ENCODE measurements at places on chromosomes 1 and 21. TPM values are rescaled to one million over a fixed set of nuclear protein-coding genes. Genes with fewer than 3 reads are reported as not detected.

DNA sequence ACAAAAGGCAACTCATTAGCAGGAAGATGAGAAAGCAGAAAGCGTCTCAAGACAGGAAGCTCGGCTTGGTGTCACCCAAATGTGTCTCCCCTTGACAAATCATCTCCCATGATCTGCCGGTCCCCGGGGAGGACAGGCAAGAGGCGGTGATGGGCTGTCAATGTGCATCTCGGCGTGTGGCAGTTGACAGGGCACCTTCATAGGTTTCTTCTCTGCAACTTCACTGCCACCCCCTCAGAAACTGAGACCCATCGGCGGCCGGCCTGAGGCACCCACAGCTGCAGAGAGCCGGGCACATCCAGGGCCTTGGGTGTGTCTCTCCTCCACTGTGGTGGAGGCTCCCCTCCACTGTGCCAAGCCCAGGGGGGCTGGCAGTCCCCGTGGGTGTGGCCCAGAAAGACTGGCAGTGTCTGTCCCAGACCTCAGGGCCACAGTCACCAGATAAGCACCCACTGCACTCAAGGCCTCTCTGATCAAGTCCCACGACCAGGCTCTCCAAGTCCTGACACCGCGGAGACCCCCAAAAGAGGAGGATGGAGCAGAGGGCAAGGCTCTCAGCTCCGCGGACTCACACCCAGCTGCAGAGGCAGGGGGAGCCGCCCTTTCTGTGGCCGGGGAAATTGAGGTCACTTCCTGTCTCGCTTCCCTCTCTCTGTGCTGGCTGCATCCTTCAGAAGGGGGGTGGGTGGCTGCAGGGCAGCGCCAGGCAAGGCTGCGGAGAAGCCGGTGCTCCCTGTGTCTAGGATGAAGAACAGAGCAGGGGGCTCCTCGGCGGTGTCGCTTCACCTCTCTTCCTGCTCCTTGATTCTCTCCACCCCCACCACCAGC lies 39.6 kb upstream of the LBR start:
- no peak for DNase-seq

DNA sequence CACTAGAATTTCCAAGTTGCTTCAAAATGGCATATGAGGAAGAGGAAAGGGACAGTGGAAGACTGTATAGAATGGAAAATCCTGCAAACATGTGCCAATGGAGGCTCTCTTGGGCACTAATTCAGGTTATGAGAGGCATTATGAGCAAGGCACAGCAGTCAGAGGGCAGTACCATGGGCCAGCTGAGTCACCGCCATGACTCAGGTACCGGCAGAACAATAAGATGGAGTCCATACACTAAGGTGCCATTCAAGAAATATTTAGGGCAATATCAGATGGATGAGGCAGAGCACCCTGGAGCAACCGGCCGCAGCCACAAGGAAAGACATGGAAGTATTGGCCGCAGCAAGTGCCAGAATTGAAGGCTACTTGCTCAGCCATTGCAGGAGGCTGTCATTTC lies 25.6 kb upstream of the VAV3 start:
- no peak for DNase-seq

- no peak for DNase-seq
These were observed 44.4 kb downstream of the ATP2B4 start for GRCh38 chr1:203671047-203671446.

DNA sequence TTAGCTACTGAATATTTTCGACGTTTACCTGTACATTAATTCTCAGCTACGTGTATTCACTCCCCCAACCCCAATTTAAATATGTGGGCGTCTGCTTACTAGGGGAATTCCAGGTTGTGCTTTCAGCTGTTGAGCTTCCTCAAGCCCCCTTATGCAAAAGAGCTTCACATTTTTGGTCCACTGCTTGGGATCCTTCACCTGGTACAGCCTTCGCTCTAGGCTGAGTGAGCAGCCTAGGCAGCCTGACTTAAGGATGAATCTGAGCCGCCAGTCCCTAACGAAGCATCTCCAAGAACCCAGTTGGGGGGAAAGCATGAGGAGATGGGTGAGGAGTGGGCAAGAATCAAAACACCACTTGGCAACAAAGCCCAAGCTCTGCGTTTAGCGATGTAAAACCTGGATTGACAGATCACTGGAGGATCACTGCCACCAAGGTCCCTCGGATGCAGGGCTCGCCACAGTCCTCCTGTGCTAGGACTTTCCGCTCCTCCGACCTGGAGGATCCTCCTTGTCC lies 674 bp downstream of the BCL10 start:
- DNase-seq: no peak

DNA sequence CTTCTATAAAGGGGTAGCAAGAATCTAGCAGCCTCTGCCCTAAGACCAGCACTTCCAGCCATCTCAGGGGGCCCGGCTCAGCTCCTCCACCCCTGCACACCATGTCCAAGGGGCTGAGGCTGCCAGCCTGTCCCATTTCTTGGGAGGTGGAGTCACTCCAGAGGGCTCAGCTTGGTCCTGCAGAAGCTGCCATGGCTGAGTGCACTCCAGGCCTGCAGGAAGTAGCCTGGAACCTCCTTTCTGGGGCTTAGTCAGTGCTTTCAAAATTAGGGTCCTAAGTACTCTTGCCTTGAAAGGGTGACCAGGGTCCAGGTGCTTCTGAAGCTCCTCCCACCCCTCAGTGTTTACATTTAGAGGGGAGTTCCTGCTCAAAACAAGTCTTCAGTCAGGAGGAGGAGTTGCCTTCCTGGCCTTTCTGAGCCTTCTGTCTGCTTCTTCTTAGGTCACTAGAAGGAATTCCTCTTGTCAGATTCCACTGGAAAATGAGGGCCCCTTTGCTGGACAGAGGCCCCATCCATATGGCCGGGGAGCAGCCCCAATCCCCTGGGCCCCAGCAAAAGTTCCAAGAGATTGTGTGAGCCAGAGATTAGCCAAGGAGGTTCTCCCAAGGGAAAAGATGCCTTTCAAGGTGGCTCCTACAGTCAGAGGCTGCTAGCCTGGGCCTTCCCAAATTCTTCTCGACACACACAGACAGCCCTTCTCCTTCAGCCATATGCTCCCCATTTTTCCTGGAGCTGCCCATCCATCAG lies 128.1 kb upstream of the VAMP3 start:
- no peak for DNase-seq

DNA sequence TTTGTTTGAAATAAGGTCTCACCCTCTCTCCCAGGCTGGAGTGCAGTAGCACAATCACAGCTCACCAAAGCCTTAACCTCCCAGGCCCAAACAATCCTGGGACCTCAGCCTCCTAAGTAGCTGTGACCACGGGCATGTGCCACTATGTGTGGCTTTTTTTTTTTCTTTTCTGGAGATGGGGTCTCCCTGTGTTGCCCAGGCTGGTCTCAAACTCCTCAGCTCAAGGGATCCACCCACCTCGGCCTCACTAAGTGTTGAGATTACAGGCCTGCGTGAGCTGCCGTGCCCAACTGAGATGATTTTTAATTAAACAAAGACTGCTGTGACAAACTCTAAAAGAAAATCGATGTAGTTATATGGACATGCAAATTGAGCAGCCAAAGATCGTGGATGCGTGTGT lies 768.4 kb upstream of the ADGRL2 start:
- no peak for DNase-seq

GRCh38 chr1:31866450-31867032 lies 50.7 kb upstream of the SPOCD1 start:
- DNase-seq: no peak

DNA sequence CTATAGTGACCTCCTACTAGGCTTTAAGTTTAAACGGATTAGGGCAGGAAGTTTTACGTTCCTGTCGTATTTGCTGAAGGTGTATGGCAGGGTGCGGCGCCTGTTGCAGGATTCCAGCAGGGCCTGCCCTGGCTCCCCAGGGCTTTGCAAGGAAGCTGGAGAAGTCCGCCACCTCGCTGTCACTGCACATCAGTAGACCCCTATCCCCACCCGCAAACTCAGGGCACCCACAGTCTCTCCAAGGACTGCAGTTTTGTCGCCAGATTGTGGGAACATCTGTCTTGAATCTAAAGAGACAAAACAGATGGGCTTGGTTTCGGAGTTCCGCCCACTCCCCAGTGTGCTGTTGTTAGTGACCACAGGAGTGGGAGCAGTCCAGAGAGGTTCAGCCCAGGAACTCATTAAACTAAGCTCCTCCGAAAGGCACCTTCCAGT lies 110.8 kb downstream of the CDC7 start:
- no peak for DNase-seq

GRCh38 chr1:192559115-192560006 lies 16.2 kb upstream of the RGS1 start:
- DNase-seq: peak; percentile 98

GRCh38 chr1:24096009-24096738 lies 15.8 kb downstream of the MYOM3 start:
- no peak for DNase-seq

- no peak for DNase-seq
These were observed 5.1 kb downstream of the KRTAP22-1 start for GRCh38 chr21:30605968-30606367.

GRCh38 chr1:239367196-239367810 lies 19.1 kb upstream of the CHRM3 start:
- no peak for DNase-seq

GRCh38 chr1:226820941-226821718 lies 49.3 kb upstream of the PSEN2 start:
- peak; percentile 93 for DNase-seq

GRCh38 chr1:62637392-62638105 lies 40.2 kb downstream of the ANGPTL3 start:
- DNase-seq: no peak

DNA sequence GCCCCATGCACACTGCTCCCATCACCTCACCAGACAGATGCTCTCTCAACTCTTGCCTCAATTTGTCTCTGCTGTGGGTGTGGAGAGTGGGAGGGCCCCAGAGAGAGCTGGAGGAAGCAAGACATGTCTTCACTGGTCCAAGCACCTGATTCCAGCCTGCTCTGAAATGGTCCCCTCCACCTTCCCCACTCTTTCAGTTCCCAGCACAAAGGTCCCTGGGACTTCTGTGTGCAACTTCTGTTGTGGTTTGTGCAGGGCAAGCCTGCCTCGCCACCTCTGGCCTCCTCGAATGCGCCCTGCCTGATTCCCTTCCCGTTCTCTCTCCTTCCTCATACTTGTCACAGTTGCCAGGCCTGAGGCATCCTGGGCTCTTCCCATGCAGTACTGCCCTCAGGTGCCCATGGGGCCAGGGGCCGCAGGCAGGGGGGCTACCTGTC lies 119.3 kb downstream of the SYT2 start:
- DNase-seq: no peak

- no peak for DNase-seq
These were observed 10.5 kb downstream of the PADI2 start for GRCh38 chr1:17108786-17109185.

GRCh38 chr1:6460301-6461050 lies 5.5 kb downstream of the TNFRSF25 start:
- no peak for DNase-seq

DNA sequence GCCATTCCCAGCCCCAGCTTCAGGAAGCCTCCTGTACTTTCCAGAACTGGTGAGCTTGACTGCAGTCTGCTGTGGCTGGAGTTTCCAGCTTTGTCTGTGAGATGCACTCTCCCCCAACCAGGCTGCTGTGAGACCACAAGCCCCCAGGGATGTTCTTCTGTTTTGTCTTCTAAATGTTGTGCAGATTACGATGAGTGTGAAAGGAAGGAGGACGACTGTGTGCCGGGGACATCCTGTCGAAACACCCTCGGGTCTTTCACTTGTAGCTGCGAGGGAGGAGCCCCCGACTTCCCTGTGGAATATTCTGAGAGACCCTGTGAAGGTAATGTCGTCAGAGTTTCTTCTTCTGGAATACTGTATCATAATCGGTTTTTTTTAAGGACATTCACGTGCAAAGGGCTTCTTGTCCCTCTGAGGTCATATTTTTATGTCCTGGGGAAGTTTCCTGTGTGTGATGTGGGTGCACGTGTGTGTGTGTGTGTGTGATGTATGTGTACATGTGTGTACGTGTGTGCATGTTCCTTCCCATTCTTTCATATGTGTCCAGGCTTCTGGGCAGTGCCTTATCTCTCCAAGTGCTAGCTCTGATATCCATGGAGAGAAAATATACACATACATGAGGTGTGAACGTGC lies 49.9 kb downstream of the UMODL1 start:
- DNase-seq: no peak

- no peak for DNase-seq
These were observed 29.0 kb upstream of the HTR1D start for GRCh38 chr1:23246274-23246673.

DNA sequence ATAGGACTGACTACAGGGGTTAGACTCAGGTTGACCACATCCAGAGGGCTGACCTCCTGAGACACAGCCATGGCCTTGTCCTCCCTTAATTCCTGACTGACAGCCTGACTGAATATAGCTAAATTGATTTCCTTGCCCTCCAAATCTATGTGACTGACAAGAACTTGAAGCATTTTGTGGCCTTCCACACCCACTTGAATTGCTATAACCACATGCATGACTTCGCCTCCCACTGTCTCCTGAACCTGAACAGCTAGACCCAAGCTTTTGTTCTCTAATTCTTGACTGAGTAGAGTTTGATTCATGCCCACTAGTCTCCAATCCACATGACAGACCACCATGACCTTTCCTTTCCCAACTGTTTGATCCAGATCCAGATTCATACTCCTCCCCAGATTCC lies 3.1 kb downstream of the FLG2 start:
- DNase-seq: no peak

DNA sequence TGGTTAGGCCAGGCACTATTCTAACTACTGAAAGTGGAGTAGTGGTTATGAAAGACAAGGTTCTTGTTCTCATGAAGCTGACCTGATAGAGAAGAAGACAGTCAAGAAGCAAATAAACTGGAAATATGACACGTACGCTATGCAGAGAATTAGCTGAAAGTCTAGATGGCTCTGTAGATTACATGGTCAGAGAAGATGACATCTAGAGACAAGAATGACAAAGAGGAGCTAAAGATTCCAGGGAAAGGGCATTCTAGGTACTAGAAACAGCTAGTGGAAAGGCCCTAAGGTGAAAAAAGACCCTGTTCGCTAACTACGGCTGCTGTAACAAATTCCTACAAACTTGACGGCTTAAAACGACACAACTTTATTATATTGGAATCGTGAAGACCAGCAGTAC lies 68.0 kb upstream of the NRIP1 start:
- no peak for DNase-seq

MACF1 gene
- total RNA-seq: 212 TPM

TGFBR3 gene
- total RNA-seq: 9.5 TPM

MCOLN2 gene
- 3.7 TPM for total RNA-seq

SPRR1B gene
- not detected for total RNA-seq

RGS18 gene
- total RNA-seq: not detected

OLFML2B gene
- total RNA-seq: 8.5 TPM

CELA2A gene
- not detected for total RNA-seq

ACTL8 gene
- total RNA-seq: not detected

MPZ gene
- 0.39 TPM for total RNA-seq

SYT11 gene
- 52.8 TPM for total RNA-seq

ZMYND12 gene
- not detected for total RNA-seq

NPHS2 gene
- total RNA-seq: not detected

Data from HFFc6 (cell line).